H4 (cell line): ENCODE measurements at places on chromosomes 4 and X.
A peak's percentile ranks its signal among the peaks of the same experiment; 100 is the strongest.

DNA sequence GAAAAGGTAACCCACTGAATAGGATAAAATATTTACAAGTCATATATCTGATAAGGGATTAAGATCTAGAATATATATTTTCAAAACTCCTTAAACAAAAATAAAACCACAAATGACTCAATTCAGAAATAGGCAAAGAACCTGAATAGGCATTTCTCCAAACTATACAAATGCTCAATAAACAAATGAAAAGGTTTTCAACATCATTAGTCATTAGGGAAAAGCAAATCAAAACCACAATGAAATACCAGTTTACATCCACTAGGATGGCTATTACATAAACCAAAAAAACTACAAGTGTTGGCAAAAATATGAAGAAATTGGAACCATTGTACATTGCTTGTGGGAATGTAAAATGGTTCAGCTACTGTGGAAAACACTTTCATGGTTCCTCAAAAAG lies 167.0 kb upstream of the GALNT7 start:
- peak; percentile 75 for DNase-seq

DNA sequence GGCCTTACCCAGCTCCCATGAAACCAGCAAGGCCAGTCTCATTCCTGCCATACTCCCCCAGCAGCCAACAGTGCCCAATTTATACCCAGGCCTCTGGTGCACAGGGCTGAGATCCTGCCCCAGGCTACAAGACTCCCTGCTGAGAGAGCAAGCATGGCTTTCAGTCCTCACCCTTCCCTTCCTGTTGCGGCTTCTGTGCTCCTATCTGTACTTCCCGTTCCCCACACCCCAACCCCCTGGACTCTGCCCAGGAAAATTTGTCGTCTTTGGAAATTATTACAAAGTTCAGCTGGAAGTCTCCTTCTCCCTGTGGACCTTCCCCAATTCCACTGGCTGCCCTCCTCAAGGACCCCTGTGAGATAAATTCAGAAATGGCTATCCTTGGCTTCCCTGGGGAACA lies 84.1 kb upstream of the GK2 start:
- DNase-seq: no peak

- no peak for DNase-seq
These were observed 138.4 kb downstream of the CPE start for GRCh38 chr4:165517216-165517615.

- DNase-seq: no peak
These were observed 10.9 kb upstream of the UVSSA start for GRCh38 chr4:1336088-1336491.

GRCh38 chr4:128787509-128788311 lies 21.8 kb upstream of the JADE1 start:
- no peak for DNase-seq

DNA sequence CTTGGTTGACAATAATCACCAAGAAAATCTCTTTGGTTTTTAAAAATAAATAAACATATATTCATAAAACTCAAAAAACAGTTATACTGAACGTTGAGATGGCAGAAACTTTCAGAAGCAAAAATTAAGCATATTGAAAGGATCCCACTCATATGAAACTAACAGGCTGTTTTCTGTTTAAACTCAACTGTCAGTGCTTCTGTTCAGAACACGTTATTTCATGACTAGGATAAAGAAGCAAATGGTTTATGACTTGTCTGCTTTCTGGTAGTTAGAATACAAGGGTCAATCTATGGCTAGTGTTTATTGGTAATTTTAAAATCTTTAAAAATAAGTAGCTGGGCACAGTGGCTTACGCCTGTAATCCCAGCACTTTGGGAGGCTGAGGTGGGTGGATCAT lies 4.1 kb downstream of the GPR82 start:
- DNase-seq: no peak

GRCh38 chr4:38856524-38857337 lies at the start of gene TLR6:
TSS of gene TLR6 (minus strand) at chr4:38856817. CDS start at chr4:38829473, 27,344 bp downstream.
- DNase-seq: peak; percentile 86

DNA sequence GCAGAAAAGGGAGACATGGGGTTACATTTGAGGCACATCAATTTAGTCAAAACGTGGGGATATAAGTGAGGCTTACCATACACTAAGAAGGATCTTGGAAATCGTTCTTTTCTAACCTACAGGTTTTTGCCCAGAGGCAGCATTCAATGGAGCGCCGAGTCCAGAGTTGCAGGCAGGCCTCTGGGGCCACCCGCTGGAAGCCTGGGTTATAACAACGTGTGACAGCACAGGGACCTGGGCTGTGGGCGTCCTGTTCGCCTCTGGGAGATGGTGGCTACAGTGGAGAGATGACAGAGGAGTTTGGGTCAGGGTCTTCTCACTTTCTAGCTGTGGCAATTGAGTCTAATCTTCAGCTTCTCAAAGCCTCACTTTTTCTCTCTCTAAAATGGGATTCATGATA lies 53.9 kb downstream of the ENPP6 start:
- peak; percentile 30 for DNase-seq

GRCh38 chr4:48266781-48267180 lies 2.9 kb downstream of the TEC start:
- no peak for DNase-seq

DNA sequence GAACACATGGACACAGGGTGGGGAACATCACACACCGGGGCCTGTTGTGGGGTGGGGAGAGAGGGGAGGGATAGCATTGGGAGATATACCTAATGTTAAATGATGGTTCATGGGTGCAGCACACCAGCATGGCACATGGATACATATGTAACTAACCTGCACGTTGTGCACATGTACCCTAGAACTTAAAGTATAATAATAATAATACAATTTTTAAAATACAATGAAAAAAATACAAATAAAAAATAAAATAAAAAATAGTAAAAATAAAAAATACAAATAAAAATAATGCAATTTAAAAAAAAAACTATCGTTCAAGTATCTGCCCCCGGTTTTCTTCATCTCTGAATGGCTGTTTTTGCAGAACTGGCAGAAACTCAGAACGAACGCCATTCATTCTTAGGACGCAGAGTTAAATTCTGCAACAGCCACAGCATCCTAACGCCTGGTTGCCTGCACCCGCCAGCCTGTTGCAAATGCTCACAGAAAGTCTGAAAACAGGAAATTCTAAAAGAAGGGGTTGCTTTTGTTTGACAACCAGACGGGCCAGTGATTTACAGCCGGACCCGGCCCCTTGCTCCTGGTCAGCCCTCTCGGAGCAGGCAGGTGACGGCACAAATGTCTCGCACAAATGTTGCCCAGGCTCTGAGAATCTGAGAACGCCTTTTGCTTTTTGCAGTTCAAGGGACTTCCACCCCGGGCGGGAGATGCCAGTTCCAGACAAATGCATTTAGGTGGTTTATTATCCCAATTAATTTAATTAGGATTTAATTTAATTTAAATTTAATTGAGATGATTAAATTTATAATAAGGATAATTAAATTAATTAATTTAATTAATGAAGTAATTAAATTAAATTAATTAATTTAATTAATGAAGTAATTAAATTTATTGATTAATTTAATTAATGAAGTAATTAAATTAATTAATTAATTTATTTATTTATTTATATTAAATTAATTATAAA lies 47.8 kb downstream of the CRLF2 start:
- DNase-seq: no peak

DNA sequence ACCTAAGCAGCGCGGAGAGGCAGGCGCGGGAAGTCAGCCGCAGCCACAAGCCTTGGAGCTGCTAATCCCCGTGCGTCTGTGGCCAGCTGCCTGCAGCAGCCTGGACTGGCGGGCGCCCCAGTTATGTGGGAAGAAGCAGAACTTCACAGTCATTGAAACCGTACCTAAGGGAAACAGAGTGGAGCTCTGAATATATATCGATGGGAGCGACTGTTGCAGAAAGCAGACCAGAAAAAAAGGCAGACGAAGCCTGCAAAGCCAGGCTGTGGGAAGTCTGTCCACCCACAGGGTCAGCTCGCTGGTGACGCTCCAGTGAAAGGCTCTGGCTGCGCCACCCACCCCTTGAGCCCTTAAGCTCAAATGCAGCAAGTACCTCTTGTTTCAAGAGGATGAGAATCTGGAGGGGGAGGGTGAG lies 24.7 kb downstream of the KCNE5 start:
- DNase-seq: no peak

DNA sequence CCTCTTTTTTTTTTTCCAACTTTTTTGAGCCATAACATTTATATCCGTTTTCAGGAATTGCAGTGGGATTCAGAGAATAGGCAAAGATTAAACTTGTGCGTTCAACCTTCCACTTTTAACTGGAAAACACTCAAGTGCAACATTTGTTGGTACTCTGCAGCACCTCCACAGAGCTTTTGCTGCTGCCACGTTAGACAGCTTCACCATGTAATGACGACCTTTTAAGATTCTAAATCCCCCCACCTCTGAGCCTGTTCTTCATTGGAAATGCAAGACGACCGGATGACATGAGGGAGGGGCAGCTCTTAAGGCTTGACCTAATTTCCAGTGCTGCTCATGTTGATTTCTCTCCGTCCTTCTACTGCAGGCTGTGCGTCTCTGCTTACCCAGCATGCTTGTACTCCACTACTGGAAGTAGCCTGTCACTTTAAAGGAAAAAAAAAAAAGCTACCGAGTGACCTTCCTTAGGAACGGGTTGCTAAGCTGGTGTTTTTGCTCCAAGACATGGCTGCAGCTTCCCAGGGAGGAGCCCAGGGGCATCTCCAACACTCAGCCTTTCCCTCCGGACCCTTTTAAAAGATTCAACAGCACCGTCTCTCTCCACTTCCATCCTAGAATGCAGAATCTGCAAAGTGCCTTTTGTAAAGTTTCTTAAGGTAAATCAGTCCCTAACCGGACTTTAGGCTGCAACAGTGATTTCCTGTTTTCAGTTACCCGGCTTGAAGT lies at the start of gene CC2D2A:
TSS of gene CC2D2A (plus strand) at position 481 of the 726 bp plus-strand sequence. CDS start 6,051 bp downstream, outside the sequence.
- DNase-seq: peak; percentile 31

DNA sequence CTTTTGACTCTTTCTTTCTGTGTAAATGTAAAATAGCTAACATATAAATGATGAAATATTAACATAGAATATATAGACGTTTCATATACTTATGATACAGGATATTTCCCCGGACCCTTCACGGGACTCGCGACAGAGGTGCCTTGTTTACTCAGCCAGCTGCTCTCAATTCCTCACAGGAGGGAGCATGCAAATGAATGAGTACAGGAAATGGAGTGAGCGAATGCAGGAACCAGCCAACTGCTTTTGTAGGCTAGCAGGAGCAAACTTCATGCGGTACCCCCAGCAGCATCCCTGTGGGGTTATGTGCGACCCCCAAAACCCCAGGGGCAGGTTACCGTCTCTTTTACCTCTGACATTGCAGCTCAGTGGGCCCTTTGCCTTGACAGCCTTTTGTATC lies 110.3 kb upstream of the PDHA2 start:
- DNase-seq: no peak

DNA sequence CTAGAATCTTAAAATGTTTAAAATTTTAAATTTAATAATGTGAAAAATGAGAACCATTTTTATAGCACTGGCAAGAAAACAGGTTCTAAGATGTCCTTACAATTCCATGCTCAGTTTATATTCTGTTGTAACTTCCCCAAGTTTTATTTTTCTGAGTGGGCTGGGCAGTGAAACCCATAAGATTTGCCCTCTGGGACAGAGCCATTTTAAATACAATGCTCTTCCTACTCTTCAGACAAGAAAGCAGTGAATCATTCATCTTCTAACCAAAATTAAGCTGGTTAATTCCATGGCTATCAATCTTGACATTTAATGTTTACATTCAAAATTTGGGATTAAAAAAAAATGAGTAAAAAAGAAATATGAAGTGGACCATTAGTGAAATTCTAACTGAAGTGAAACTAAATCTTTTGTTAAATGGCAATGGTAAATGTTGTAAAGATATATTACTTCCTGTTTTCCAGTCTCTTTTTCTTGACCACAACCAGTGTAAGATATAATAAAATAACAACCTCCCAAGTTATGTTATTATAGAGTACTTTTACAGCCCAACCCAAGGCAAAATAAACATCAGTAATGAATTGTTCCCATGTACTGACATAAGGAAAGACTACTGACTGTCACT lies 37.2 kb upstream of the PTPN13 start:
- peak; percentile 43 for DNase-seq

GRCh38 chrX:110440016-110440805 lies 81.6 kb downstream of the RTL9 start:
- DNase-seq: no peak

GRCh38 chrX:12026481-12026880 lies 111.8 kb upstream of the FRMPD4 start:
- DNase-seq: no peak

- DNase-seq: peak; percentile 77
These were observed 65.7 kb downstream of the RBM47 start for GRCh38 chr4:40564004-40564403.

- DNase-seq: peak; percentile 70
These were observed 149.8 kb downstream of the STIM2 start for GRCh38 chr4:27010334-27010940.

DNA sequence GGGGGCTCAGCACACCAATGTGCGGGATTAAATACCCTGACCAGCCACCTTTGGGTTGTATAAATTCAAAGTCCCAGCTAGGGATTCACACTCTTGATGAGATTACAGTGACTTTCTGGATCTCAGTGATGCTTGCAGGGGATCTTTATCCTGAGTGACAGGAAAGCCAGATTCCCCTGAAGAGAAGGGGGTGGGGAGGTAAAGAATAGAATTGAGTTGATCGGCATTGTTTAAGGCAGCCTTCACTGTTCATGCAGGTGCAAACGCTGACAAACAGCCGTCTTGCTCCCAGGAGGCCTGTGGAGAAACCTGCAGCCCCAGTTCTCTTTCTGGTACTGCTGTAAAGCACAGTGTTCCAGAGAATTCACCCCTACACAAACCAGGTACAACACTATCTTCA lies 19.0 kb downstream of the CXXC4 start:
- no peak for DNase-seq

DNA sequence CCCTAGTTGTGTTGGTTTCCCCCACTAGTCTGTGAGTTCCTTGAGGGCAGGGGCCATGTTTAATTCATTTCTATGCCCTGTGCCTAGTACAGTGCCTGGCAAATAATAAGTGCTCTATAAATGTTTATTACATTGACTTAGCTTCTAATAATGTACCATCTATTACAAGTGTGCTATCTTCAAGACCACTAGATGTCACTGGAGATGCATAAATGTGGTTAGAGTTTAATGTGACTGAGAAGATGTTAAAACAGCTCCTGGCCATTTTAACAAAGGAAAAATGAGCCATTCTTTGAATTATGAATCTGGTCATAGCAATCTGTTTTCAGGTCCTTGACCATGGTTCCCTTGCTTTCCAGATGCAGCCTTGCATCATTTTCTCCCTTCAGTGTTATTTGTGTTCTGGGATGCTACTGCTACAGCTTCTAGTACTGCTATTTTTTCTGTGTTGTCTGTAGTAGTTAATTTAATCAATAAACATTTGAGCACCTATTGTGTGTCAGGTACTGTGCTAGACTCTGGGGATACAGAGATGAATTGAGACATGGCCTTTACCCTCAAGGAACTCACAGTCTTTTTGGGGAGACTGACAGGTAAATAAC lies 43.2 kb downstream of the SLC9A6 start:
- peak; percentile 54 for DNase-seq

- no peak for DNase-seq
These were observed 72.6 kb downstream of the DCK start for GRCh38 chr4:71065991-71066510.

DNA sequence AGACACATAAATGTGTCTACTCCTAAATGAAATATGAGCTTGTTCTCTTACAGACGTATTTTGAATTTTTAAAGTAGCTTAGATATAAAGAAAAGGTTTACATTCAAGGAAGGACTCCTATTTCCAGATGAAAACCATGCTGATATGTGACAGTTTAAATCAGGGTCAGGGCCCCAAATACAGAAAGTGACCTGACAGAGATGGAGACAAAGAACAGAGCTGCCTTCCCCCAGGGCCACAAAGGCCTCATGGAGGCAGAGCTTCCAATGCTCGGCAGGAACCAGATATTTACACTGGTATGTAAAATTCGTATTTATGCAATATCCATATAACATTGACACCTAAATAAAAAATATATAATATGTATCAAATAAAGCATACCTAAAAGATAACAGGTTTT lies 124.0 kb downstream of the PRDM5 start:
- DNase-seq: no peak
